ENCODE measurements at places on chromosomes 3 and 15.

- DNase-seq = no peak
These were observed 43.5 kb upstream of the ETV5 start for GRCh38 chr3:186152361-186152798.

- no peak for DNase-seq
These were observed 360.7 kb downstream of the NSUN3 start for GRCh38 chr3:94423578-94423977.

DNA sequence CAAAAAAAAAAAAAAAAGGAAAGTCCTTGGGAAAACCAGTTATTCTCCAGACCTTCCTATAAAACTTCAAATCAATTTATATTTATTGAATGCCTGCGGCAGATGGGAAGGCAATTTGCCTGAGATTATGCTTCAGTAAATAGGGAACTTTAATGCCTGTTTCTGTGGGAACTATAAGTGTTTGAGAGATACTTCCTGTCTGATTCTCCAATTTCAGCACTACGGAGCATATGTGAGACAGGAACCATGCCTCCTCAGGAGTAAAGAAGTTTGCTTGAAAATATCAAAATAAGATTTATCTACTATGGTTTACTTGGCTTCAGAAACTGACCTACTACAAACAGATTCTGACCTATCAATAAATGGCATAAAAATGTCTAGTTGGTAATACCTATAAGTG lies 135.5 kb downstream of the CBLB start:
- no peak for DNase-seq

DNA sequence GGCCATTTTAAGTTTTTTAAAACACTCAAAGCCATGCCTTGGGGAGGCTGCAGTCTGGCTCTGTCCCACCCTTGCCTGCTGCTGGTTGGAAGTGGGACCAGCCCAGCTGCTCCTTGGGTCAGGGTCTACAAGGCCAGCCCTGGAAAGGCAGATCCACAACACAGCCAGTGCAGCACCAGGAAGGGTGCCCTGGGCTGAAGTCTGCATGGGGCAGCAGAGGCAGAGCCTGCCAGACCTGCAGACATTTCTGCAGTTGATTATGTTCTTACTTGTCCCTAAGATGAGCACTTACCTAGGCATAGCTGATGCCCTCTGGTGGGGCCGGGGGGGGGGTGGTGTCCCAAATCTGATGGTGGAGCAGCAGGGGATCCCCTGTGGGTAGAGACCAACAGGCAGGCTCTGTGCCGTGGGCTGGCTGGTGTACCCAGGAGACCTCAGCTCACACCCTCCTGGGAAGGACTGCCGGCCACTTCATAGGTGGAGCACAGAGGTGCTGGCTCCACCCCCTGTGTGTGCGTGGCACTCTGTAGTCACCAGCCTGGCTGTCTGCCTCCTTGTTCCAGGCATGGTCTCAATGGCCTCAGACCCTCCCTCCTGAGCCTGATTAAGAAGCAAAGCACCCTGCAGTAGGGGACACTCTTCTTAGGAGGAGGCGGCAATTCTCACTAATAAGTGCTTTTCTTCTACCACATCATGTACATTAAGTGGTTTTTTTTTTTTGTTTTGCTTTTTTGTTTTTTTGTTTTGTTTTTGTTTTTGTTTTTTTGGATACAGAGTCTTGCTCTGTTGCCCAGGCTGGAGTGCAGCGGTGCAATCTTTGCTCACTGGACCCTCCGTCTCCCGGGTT lies 97.4 kb upstream of the KLF13 start:
- DNase-seq = no peak

- no peak for DNase-seq
These were observed 32.1 kb downstream of the RBMS3 start for GRCh38 chr3:29312960-29313452.

- DNase-seq = no peak
These were observed 47.1 kb upstream of the SERPINI2 start for GRCh38 chr3:167521006-167521355.

DNA sequence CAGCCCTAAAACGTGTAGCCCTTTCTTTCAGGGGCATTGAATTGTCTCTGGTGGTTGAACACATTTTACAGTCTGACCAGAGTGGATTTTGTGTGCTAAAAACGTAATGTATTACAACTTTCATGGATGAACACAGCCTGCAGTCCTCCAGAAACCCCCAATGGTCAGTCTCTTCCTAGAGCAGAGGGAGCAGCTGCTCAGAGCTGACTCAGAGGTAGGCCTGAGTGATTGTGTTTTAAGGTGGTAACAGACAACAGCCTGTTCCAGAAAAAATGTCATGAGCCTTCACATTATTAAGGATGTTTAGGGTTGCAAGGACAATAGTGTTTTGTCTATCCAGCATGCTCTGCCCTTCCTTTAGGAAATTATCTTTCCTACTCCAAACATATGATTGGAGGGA lies 34.5 kb upstream of the CTNNB1 start:
- no peak for DNase-seq

Measured in nephron progenitor cell (in vitro differentiated cells).